Thoracic aorta endothelial cell (primary cell): ENCODE measurements at places on chromosomes 7 and 10. TPM values are rescaled to one million over a fixed set of nuclear protein-coding genes. Genes with fewer than 3 reads are reported as not detected.

The SPAG6 gene
- total RNA-seq: not detected in 2 replicates

The RNF32 gene
- 0.13 and 0.29 TPM in 2 replicates for total RNA-seq

The PIK3AP1 gene
- total RNA-seq: 0.40 and 0.65 TPM in 2 replicates

The FAM20C gene
- 15.1 and 16.1 TPM in 2 replicates for total RNA-seq

The VENTX gene
- total RNA-seq: not detected in 2 replicates

The CTNNA3 gene
- not detected in 2 replicates for total RNA-seq

The CFAP46 gene
- total RNA-seq: 1.7 and 2.4 TPM in 2 replicates

The UCN3 gene
- not detected in 2 replicates for total RNA-seq

The CYP3A7 gene
- 0.07 and 0.27 TPM in 2 replicates for total RNA-seq

The ST8SIA6 gene
- total RNA-seq: 0.29 and 2.3 TPM in 2 replicates

The FAM13C gene
- 0.13 and 0.93 TPM in 2 replicates for total RNA-seq

The SLC16A9 gene
- total RNA-seq: 1.5 and 9.6 TPM in 2 replicates

The AGR3 gene
- not detected in 2 replicates for total RNA-seq

The NKX2-3 gene
- 2.4 TPM in 1 of 2 replicates, not detected in the other for total RNA-seq

The MYL10 gene
- not detected in 2 replicates for total RNA-seq

The CLEC2L gene
- not detected in 2 replicates for total RNA-seq
